SHP77 (cell line): ENCODE measurements at places on chromosomes 1 and 21.

- no peak for DNase-seq
These were observed 44.3 kb upstream of the FAM89A start for GRCh38 chr1:231084353-231084752.

DNA sequence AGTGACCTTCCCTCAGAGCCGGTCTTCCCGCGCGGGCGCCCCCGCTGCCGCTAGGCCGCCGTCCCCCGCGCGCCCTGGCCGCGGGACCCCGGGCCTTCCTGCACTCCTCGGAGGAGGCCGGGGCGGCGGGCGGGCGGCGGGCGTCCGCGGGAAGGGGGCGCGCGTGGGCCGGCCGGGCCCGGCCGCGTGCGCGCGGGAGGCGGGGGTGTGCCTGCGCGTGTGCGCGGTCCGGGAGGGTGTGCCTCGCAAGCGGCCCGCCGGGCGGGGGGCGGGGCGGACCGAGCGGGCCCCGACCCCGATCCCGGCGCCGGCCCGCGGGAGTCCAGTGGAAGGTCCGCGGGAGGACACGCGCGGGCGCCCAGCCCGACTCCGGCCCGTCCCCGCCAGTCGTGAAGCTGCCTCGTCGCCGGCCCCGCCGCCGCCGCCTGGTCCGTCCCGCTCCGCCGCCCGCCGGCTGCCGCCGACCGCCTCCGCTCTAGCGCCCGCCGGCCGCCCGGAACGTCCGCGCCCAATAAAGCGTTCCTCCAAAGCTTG, 438 bp downstream of the MRPS6 start:
- no peak for DNase-seq

DNA sequence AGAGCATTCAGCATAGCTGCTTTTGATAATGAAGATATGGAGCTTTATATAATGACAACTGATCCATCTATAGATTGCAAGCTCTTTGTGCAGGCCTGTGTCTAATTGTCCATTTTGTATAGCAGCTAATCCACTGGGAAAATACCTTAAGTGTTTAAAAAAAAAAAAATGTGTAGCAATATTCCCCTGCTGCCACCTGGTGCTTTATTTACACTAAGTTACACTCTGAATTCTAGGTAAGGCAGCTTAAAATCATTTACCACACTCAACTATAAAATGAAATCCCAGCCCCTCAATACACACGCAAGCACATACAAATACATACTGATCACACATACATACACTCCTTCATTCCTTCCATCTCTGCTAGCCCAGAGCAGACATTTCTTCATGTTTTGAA, 49.1 kb upstream of the BCL9 start:
- DNase-seq: no peak

DNA sequence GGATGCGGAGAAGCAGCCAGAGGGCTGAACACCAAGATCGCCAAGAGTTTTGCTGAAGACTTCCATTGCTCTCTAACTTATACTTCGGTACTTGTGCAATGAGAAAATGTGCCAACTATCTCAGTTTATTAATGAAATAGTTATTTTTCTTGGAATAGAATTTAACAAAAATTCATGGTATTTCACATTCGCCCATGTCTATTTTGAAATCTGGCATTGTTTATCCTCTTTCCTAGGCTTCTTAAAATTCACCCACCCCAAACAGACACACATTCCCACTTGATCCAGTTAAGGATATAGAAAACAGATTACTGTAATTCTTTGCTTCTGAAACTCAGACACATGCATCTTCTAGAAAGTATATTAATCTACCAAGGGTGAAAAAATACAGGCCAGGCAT, 56.3 kb upstream of the ADAMTS5 start:
- DNase-seq: no peak

DNA sequence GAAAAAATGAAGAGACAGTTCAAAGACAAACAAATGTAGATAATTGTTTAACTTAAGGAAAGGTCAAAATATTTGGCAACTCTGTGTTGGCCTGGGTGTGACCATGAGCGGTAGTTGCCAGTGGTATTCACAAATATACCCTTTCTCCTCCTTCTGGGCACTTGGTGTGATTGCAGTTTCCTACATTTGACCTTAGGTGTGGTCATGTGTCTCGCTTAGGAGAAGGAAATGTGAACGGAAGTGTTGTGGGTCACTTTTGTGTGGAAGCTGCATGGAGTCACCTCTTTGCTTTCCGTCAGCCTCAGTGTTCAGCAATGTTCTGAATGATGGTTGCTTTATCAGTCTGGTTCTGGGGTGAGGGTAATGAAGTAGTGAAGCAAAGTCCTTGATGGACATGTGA, 3.4 kb upstream of the PCSK9 start:
- DNase-seq: no peak

GRCh38 chr1:31524186-31524901, 52.0 kb upstream of the TINAGL1 start:
- DNase-seq: no peak

GRCh38 chr1:209023790-209024189, 559.7 kb upstream of the CAMK1G start:
- no peak for DNase-seq

- no peak for DNase-seq
These were observed 1.8 kb upstream of the PTTG1IP start for GRCh38 chr21:44875316-44875700.

- no peak for DNase-seq
These were observed 48.2 kb downstream of the UBE2T start for GRCh38 chr1:202293569-202293968.

GRCh38 chr21:44506279-44507255, 33.4 kb downstream of the KRTAP10-1 start:
- no peak for DNase-seq

GRCh38 chr1:170790651-170791071, 126.7 kb downstream of the PRRX1 start:
- DNase-seq: no peak

DNA sequence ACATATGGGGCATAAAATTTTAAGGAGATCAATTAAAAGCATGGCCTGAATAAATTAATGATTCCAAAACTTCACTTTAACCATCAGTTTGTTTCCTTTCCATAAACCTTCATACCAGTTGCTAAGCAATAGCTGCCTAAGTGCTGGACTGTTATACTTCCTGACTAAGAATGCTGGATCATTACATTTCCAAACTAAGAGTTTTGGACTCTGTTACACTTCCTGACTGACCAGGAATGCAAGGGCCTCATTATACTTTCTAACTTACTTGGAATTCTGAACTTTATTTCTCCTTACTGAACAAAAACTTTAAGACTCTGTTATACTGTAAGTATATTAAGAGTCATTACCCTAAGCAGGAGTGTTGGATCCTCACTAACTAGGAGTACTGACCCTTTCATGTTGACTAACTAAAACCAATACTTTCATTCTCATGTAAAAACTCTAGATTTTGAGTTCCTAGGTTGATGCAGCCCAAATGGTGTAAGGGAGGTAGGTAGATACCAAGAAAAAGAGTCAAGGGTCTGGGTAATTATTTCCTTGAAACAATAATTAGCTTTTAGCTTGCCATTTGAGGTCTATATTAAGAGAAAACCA, 118.2 kb downstream of the FAF1 start:
- no peak for DNase-seq

- no peak for DNase-seq
These were observed 148.0 kb downstream of the ZZZ3 start for GRCh38 chr1:77534456-77534855.

- DNase-seq: no peak
These were observed 163.1 kb downstream of the KCNJ6 start for GRCh38 chr21:37753122-37753599.

DNA sequence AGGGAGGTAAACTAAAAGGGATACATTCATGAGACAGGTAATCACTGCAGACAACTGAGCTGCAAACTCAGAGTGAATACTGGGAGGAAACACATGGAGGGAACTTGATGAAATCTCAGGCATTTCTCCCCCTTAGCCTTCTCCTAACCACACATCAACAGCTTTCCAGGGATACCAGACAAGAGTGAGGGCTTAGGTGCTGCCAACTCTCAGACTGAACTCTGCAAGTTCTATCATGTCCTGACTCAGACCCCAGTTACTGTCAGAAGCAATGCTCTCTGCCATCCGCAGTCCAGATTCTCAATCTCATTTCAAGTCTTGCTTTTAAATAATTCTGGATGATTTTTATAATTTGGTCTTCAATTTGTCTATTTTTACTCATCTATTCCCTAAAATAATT, 267.3 kb downstream of the LTN1 start:
- DNase-seq: no peak

DNA sequence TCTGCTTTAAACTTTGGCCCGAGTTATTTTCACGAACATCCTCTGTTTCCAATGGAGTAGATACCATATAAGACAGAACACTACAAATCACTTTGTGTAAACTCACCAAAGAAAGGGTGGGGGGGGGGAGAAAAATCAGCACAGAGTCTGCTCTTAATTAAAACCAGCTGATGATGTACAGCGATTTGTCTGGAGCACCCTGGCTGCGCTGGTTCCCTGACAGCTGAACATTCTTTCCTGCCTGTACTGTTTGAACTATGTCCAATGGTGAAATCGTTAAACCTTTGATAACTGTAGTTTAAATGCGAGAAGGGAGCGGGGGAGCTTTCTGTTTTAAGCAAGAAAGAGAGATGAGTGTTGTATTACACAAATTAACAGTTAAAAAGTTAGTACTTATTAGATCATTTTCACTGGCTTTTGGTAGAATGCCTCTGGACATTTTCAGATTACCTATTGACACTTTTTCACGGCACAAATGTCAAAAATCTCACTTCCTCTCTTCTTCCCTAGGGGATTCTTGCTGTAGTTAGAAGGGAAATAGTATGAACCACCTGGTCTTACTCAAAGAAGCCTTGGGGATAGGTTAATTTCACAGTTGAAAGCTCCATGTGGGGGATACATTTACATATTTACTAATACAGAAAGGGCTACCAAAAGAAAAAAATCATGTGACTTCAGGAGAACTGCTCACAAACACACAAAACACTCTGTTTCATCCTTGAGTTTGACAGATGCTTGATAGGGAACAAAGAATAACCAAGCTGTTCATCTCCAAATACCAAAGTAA, 140.2 kb upstream of the RUNX1 start:
- no peak for DNase-seq

- no peak for DNase-seq
These were observed 351.2 kb downstream of the HHIPL2 start for GRCh38 chr1:222196736-222197135.

- no peak for DNase-seq
These were observed 218.5 kb downstream of the PBX1 start for GRCh38 chr1:164777518-164777917.

DNA sequence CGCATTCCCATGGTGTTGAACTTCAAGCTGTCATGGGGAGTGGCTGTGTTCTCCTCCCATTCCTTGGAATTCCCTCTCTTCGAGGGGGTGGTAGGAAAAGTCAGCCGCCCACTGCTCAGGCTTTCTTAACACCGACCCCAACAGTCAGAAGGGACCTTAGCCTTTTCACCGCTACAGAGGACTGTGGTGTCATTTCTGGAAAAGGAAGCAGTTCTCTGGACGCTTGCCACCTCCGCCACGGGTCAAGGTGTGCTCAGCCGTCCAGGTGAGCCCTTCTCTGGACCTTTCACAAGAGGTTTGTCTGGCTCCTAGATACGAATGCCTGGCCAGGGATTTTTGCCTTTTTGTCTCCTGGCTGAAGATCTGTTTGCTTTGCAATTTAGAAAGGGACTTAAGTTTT, 31.8 kb downstream of the CLIC6 start:
- no peak for DNase-seq

DNA sequence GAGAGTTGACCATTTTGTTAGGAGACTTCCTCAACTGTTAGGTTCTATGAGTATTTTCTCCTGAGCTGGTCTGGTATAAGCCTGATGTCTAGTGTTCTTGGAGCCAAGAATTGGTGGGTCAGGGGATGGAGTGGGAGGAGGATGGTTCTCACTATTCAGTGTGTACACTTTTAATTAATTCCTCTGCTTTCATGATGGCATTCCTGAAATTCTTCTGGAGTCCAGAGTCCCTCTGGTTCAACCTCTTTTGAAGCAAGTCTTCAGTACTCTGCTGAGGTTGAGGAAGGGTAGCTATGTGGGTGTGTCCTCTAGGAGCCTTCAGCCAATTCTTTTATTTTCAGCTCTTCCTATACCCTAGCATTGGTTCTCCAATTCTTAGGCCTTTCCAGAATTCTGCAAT, 149.1 kb downstream of the DNM3 start:
- no peak for DNase-seq

GRCh38 chr1:219876798-219877209, 51.6 kb downstream of the SLC30A10 start:
- no peak for DNase-seq

- DNase-seq: no peak
These were observed 15.1 kb downstream of the KDF1 start for GRCh38 chr1:26945138-26945537.

DNA sequence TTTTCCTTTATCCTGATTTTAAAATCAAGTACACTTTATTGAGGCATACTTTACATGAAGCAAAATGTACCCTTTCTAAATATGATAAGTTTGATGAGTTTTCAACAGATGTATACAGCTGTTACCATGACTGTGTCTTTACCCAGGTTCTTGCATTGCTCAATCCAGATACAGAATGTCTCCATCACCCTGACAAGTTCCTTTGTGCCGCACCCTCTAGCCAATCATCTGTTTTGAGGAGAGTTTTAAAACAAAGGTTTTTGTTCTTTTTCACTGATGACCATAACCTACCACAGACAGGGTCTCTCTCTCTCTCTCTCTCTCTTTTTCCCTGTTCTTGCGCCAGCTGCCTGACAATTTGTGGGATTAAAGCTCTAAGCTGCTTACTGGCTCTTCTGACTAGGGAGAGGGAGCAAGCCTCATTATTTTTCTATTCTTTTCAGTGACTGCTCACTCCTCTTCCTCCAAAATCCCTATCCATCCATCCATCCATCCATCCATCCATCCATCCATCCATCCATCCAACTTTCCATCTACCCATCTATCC, 1.2 kb upstream of the KCNE1 start:
- no peak for DNase-seq

- no peak for DNase-seq
These were observed 15.1 kb downstream of the FALEC start for GRCh38 chr1:150530491-150531159.

GRCh38 chr21:44062380-44062779, 44.8 kb upstream of the PWP2 start:
- DNase-seq: no peak

DNA sequence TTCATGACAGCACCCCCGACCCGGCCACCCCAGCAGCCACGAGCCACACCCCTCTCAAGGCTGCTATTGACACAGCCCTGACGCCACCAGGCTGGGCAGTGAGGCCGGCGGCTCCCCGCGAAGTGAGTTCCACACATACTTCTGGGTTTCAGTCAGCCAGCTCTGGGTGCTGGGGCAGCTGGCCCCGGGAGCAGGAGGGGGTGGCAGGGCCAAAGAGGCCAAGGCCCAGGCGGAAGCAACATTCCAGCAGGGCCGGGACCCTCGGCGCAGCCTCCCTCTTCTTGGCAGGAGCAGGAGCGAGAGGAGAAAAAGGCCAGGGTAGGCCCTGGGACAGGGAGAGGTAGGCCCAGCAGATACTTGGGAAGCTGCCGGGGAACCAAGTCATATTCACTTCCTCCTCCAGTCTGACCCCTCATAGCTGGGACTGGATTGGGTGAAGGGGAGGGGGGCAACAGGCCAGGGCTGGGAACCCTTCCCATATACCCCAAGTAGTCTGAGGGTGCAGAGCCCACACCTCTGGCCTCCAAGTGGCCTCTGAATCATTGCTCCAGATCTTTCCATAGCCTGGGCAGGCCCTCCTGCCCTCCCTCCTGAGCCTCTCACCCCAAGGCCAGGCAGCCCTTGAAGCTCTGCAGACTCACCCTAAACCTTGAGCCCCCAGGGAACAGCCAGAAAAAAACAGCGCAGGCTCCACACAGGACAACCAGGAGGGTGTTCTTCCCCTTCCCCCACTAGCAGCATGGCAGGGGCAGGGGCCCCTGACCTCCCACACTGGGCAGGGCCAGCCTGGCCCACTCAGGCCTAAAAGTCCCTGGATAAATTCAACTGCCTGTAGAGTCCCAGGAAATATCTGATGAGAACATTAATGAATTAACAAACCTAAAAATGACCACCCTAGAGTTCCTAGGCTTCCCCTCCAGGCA, 5.7 kb downstream of the HSPG2 start:
- DNase-seq: no peak
